ENCODE measurements at places on chromosomes 5 and 9.

- peak; percentile 69 for DNase-seq
These were observed 93.9 kb downstream of the SNX18 start for GRCh38 chr5:54611290-54611951.

GRCh38 chr5:69046375-69046957 is 47.3 kb upstream of the SLC30A5 start:
- peak; percentile 23 for DNase-seq

DNA sequence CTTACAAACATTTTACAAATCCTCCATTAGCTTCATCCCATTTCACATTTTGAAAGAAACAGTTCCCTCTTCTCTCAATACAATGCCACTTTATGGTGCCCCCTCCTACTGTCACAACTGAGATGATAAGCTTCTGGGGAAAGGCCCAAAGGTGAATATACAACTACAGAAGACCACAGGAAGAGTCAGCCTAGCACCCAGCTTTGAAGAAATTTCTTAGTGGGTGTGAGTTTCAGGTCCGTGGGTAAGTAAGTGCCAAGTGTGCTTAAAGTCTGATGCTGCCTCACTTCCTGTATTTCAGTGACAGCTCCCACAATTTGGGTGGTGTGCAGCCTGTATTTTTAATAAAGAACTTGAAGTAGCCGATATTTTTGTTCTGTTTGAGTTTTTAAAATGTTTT is 68.1 kb downstream of the ARHGEF28 start:
- DNase-seq: no peak

DNA sequence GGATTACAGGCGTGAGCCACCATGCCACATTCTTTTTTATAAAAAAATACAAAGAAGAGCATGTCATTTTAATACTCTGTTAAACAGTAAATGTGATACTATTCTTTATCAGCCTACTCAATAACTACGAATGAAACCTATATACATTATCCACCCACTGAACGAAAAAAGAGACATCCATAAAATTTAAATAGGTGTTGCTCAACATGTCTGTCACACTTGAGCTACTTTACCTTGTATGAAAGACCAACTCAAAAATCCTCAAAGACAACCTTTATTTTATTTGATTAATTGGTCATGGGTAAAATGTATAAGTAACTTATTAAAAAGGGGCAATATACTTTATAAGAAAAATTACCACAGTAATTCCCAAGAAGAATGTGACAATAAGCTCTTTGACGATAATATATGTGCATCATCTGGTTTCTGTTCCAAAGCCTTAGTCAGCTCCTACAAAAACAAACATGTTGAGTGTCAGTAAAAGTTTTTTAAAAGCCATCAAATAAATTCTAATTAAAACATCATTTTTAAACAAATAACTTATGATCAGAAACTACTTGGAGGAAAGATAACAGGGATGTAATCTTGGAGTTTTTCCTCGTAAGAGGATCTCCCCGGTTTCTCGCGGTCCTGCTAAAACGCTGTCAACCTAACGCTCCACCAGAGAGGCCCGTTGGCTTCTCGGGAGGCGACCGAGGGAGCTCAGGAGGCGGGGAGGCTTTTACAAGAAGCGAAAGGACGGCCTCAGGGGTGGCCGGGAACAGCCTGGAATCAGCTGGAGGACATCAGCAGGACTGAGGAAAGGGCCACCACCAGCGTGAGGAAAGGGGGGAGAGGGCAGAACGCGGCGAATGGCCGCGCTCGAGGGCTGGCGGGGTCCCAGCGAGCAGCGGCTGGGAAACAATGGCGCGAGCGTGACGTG is 13.5 kb upstream of the ANKRD18B start:
- peak; percentile 69 for DNase-seq

DNA sequence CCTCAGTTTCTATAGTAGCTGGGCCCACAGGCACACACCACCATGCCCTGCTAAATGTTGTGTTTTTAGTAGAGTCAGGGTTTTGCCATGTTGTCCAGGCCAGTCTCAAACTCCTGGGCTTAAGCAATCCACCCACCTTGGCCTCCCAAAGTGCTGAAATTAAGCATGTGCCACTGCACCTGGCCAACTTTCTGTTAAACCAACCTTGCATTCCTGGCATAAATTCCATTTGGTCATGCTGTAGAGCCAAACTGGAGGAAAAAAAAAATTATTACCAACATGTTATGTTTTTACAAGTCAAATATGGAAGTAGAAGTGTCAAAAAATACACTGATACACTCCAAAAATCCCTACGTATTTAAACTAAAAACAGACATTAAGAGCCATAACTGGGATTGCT is 54.1 kb downstream of the ERMP1 start:
- DNase-seq: no peak

- DNase-seq: peak; percentile 90
These were observed 157.0 kb upstream of the RAI14 start for GRCh38 chr5:34499001-34499734.
